NCI-H1436 treated with DMSO at 0.1 percent for 48 hours (cell line): ENCODE measurements at places on chromosomes 5 and 9.

GRCh38 chr9:121876255-121876654 lies 216.9 kb downstream of the TTLL11 start:
- DNase-seq = no peak

- no peak for DNase-seq
Measured at GRCh38 chr5:154610321-154611154, 132.5 kb upstream of the HAND1 start.

DNA sequence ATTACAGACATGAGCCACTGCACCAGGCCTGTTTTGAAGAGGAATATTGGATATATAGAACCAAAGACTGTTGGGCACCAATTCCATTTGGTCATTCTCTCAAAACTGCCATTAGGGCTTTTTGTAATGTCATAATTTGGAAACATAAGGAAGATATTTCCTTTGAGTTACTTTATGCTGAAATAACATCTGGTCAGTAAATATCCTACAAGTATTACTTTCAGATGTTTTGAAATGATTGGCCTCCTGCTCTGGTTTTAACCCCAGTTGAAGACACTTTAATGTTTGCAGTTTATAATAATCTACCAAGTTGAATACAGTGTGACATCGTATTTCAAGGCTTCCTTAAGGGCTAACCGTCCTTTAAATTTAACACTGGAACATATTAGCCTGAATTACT lies 33.6 kb downstream of the LRRTM2 start:
- DNase-seq = no peak

- no peak for DNase-seq
Measured at GRCh38 chr9:79021084-79021483, 550.7 kb upstream of the TLE4 start.

GRCh38 chr5:150101023-150101422 lies 14.7 kb upstream of the CSF1R start:
- no peak for DNase-seq
